Cortex of kidney (tissue), 1 donor: ENCODE measurements at places on chromosomes 16 and 17.

GRCh38 chr17:62191390-62192361, 126.6 kb upstream of the MED13 start:
- no peak for DNase-seq

GRCh38 chr17:50850640-50851039, 15.3 kb downstream of the WFIKKN2 start:
- no peak for DNase-seq

- DNase-seq = no peak
These were observed 145.5 kb upstream of the PMFBP1 start for GRCh38 chr16:72317446-72317845.

DNA sequence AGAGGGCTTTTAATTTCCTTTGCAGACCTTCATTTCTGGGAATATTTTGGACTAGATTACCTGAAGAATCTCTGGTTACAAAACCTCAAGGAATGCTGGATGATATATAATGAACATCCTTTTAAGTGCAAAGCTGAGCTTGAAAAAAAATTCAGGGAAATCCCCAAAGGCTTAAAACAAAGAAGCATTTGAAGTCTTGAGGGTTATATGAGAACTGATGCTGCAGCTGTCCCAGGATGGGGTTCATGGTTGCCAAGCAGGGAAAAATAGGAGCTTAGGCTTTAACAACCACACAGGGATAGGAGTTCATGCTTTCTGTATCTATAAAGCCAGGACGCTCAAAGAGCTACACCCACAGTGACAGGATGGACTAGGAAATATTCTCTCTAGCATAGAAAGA, 150.4 kb upstream of the IRX5 start:
- no peak for DNase-seq
